ENCODE measurements at places on chromosomes 16 and 17. TPM values are rescaled to one million over a fixed set of nuclear protein-coding genes. Genes with fewer than 3 reads are reported as not detected.

CCL2 gene
- 0.91 TPM for total RNA-seq

CCL13 gene
- not detected for total RNA-seq

- DNase-seq, result no peak
These were observed 15.3 kb downstream of the XPO6 start for GRCh38 chr16:28196387-28196987.

GRCh38 chr17:82231562-82232321, 2.9 kb downstream of the SLC16A3 start:
- peak; percentile 78 for DNase-seq

GRCh38 chr16:4315186-4316107, at the start of gene GLIS2:
Gene GLIS2, plus strand, starts transcription at chr16:4316067. Its CDS starts 16,214 bp downstream, at chr16:4332281.
- peak; percentile 47 for DNase-seq

GRCh38 chr16:15897121-15897780, 8.8 kb upstream of the CEP20 start:
- DNase-seq, result no peak

DNA sequence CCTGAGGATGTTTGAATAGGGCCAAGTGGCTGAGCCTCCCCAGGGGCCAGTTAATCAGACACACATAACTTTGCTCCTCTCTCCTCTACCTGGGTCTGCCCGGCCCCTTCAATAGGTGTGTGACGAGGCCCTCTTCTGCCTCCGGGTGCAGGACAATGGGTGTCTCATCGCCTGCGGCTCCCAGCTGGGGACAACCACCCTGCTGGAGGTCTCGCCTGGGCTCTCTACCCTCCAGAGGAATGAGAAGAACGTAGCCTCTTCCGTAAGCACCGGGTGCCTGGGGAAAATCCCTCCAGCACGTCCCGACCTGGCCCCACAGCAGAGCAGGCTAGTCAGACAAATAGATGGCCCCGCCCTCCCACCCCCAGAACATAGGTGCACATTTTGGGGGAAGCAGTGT, 16.1 kb upstream of the KIF19 start:
- no peak for DNase-seq

SDF2 gene
- 24.3 TPM for total RNA-seq

DNA sequence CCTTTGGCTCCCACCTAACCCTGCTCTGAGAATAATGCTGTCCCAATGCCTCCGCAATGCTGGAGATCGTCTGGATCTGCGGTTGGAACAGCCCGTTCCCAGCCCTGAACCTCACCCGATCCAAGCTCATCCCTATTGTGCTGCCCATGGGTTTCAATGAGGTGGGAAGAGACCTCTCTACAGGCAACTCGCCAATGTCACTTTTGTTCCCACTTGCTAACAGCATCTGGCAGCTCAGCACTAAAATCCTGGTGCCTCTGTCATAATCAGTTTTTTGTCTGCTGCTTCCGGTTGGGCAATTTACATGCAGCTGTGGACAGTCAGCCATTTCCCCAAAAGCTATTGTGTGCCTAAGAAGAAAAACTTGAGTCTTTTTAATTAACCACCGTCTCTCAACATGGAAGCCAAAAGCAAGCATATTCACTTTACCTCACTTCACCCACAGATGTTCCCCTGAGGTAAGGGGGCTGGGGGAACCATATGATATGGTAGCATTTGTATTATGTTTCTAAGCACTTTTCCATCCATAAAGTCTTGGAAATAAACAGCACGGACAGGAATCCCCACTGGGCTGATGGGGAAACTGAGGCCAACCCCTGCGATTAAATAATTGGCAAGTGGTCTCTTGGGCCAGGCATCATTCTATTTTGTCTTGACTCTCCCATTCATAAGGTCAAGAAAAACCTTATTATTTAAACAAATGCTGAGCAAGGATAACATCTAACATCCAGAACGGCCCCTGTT, 159.2 kb upstream of the CDH5 start:
- no peak for DNase-seq

DNA sequence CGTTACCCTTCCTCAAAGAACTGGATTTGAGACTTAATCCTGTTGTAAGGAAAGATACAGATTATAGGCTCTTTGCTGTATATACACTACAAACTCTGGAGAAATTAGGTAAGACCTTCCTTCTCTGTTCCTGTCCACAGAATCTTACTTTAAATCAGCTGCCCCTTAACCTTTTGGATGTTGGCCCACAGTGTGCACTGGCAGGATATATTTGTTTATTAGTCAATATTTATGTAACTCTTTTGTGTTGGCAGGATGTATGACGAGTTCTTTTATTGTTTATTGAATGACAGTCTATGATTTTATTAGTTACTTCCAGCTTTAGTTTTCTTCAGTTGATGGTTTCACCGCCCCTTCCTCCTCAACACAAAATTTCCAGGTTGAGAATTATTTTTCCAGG, 19.7 kb downstream of the LRRC36 start:
- peak; percentile 50 for DNase-seq

DNA sequence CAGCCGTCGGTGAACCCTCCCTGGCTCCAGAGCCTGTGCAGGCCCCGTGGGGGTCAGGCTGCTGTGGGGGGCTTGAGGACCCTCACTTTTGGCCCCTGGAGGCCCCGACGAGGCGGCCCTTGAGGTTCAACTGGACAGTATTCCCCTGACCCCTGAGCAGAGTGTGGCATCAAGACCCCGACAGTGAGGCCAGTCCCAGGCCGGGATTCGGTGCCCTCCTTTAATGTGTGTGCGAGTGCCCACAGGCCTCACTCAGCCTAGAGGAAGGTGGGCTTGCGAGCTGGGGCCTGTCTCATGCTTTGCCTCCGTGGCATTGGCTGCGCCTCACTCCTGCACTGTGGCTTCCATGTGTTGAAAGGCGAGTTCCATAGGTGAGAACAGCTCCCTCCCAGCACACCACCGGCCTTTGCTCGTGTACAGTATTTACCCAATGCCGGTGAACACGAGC, 94.5 kb downstream of the METRNL start:
- no peak for DNase-seq

HOXB2 gene
- total RNA-seq, result 2.3 TPM

GRCh38 chr17:81114351-81115093, 50.8 kb upstream of the PVALEF start:
- peak; percentile 68 for DNase-seq

ABCC11 gene
- 5.8 TPM for total RNA-seq

ITGA3 gene
- total RNA-seq, result 2.7 TPM

GRCh38 chr17:30238387-30239088, 3.0 kb upstream of the SLC6A4 start:
- DNase-seq, result no peak

- DNase-seq, result no peak
These were observed 25.3 kb downstream of the MGRN1 start for GRCh38 chr16:4649744-4650442.

DNA sequence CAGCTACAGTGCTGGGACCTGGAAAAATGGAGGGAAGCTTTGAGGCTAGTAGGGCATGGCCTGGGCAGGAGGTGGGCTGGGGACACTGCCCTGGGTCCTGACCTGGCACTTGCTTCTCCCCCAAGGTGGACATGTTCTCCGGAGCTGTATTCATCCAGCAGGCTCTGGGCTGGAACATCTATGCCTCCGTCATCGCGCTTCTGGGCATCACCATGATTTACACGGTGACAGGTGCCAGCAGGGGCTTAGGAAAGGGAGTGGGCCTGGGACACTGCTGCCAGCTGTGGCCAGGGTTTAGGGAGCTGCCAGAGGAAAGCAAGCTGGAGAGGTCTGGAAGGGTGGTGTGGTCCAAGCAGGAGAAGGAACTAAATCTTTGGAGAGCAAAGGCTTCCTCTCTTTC, 3.1 kb downstream of the SLC5A2 start:
- DNase-seq, result no peak

SCIMP gene
- 2.3 TPM for total RNA-seq

DNA sequence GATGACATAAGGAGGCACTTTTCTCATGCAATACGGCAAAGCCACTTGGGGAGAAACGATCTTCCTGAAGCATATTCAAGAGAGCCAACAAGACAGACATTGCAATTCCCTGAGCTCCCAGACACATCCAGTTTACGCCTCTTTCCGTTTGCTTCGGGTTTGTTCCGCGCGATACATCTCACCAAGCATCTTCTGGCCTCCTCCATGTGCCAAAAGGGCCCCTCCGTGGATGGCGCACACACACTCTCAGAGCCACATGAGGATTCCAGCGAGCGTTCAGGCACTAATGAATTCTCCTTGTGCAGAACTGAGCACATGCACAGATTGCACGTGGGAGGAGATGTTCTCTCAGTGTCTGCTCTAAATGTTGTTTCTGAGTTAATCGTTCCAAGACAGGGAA, 146.7 kb upstream of the SHISA6 start:
- no peak for DNase-seq

DNA sequence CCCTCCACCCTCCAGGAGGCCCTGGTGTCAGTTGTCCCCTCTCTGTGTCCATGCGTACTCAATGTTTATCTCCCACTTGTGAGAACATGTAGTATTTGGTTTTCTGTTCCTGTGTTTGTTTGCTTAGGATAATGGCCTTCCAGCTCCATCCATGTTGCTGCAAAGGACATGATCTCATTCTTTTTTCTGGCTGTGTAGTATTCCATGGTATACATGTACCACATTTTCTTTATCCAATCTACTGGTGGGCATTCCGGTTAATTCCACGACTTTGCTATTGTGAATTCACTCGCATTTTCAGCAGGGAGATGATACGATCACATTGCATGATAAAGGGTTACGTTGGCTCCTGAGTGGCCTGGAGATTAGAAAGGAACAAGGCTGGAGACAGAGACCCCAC, 286.2 kb downstream of the FOXL1 start:
- no peak for DNase-seq

CD300H gene
- total RNA-seq, result not detected

GRCh38 chr17:80573701-80574100, 29.1 kb downstream of the RPTOR start:
- DNase-seq, result no peak

DNA sequence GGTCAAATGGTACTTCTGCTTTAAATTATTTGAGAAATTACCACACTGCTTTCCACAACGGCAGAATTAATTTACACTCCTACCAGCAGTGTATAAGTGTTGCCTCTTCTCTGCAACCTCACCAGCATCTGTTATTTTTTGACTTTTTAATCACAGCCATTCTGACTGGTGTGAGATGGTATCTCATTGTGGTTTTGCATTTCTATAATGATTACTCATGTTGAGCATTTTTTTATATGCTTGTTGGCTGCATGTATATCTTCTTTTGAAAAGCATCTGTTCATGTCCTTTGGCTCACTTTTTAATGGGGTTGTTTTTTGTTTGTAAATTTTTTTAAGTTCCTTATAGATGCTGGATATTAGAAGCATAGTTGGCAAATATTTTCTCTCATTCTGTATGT, 446.7 kb downstream of the PMP22 start:
- no peak for DNase-seq

MYLK3 gene
- 0.08 TPM for total RNA-seq

DNA sequence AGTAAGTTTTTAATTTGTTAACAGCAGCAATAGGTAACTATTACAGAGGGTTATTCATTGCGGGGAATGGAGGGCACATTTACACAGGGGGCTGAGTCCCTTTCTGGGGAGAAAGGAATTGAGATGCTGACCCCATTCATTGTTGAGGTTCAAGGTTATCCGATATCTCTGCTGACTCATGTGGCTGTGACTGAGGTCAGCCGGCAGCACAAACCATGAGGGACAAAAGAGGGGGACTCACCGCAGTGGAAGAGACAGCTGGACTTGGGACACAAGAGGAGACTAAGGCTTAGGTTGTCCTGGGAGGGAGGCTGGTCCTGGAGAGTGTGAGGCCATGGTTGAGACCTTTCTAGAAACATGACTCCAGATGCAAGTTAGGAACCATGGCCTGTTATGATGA, 119.1 kb upstream of the XYLT1 start:
- no peak for DNase-seq

KLHDC4 gene
- 17.2 TPM for total RNA-seq

HBQ1 gene
- not detected for total RNA-seq

C1QTNF8 gene
- total RNA-seq, result not detected

- DNase-seq, result no peak
These were observed 8.8 kb upstream of the SLC16A5 start for GRCh38 chr17:75079023-75079373.

GRCh38 chr16:52832771-52833170, 219.9 kb downstream of the CHD9NB start:
- no peak for DNase-seq

DBNDD1 gene
- 3.3 TPM for total RNA-seq

GRCh38 chr17:36975922-36976515, 27.3 kb downstream of the AATF start:
- no peak for DNase-seq

- no peak for DNase-seq
These were observed 29.5 kb upstream of the GSE1 start for GRCh38 chr16:85583491-85584181.

DNA sequence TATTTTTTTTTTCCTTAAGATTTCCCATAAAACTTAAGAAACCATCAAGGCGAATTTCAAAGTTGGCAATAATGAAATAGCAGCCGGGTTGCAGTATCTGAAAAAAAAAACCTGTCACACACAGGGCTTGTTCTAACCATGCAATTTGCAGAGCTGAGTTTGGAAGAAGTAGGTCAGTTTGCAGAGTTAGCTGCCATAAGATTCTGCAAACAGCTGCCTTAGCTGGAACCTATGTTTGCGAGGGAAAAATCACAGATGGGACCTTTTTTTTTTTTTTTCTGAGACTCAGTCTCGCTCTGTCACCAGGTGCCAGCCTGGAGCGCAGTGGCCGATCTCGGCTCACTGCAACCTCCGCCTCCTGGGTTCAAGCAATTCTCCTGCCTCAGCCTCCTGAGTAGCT, 98.5 kb upstream of the HS3ST4 start:
- no peak for DNase-seq

DNA sequence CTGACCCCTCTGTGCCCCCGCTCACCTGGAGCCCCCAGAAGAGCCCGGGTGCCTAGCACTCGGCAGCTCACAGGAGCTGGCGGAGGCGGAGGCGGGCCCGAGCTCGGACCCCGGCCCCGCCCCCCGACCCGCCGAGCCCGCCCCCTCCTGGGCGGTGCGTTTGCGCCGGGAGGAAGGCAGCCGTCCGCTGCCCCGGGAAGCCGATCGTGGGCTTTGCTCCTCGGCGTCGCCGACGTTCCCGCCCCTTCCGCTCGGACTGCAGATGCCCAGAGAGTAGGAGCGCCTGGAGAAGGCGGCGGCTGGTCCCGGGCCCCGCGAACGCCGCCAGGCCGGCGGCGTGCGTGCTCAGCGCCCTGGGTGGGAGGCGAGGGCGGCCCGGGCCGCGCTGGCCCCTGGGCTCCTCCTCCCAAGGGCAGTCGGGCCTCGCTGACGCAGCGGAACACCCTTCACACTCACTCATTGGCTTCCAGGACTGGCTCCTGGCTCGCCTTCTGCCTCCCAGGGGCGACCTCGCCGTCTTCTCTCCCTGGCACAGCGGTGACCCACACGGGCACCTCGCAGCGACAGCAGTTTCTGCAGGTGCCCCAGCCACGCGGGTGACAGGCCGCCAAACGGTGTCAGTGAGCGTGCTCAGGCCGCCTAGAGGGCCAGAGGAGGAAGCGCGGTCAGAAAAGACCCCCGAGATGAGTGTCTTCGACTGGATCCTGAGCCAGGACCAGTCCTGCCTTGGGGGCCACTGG, at the start of gene PLSCR3:
PLSCR3 (minus strand) TSS at position 74 of the 740 bp plus-strand sequence. CDS start 415 bp downstream, outside the sequence.
- DNase-seq, result peak; percentile 94

GRCh38 chr16:11149011-11149616, 106.9 kb downstream of the SOCS1 start:
- DNase-seq, result no peak
